ENCODE measurements at places on chromosomes 7 and 10. TPM values are rescaled to one million over a fixed set of nuclear protein-coding genes. Genes with fewer than 3 reads are reported as not detected.

DNA sequence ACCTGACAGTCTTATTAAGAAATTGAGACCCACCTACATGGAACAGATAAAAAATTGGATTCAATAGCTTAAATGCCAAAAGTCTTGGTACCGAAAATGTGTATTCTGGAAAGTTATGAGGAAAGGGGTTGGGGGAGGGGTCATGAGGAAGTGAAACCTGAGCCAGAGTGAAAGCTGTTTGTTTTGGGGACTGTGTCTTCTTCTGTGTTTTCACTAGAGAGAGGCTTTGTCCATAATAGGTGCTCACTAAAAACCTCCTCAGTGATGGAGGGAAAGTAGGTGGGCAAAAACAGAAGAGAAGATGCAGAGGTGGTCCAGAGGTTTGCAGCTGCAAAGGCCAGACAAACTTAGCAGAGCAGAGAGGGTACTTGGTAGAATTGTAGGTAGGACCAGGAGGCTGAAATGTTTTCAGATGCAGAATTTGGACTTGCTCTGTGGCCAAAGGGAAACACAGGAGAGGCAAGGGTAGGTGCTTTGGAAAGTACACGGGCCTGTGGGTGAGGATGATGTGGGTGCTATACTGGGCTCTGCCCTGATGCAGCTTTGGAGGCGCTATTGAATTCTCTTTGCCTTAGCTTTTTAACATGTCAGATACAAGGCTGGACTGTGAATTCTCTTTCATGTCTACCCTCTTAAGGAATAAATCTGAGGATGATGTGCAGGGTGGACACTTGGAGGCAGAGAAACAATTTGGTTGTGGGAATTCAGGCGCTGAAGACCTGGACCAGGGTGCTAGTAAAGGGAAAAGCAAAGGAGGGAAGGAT lies 254.6 kb downstream of the PTEN start:
- no peak for DNase-seq

Gene ZNF853
- 10.3 TPM for total RNA-seq

- no peak for DNase-seq
Observed at GRCh38 chr7:80618096-80618495, 20.3 kb upstream of the CD36 start.

DNA sequence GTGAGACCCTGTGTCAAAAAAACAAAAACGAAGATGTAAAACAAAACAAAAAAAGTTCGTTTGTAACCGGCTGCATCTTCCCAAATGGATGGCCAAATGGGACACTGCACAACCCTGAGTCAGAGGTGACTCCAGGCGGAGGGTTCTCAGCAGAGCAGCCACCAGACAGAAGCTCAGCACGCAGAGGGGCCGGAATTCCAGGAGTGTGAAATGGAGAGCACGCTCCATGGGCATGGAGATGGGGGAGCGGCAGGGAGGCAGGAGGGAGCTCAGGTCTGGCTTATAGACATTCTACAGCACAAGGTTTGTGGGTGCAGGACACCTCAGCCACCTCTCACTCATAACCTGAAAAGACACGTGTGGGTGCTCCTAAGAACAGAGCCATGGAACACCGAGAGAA lies 227.0 kb downstream of the MAD1L1 start:
- peak; percentile 16 for DNase-seq

Gene NEUROD6
- total RNA-seq = not detected

GRCh38 chr10:128576943-128577670 lies 450.9 kb upstream of the MKI67 start:
- no peak for DNase-seq
